Muscle of arm (tissue), 14 donors: ENCODE measurements at places on chromosomes 1 and 21. TPM values are rescaled to one million over a fixed set of nuclear protein-coding genes. Genes with fewer than 3 reads are reported as not detected.

GRCh38 chr1:37403166-37403565 lies 71.2 kb upstream of the ZC3H12A start:
- no peak for DNase-seq

CREG1 gene
- 31.5 TPM for polyA plus RNA-seq

GRCh38 chr1:176785056-176785455 lies 322.1 kb downstream of the PAPPA2 start:
- DNase-seq, result no peak

DNA sequence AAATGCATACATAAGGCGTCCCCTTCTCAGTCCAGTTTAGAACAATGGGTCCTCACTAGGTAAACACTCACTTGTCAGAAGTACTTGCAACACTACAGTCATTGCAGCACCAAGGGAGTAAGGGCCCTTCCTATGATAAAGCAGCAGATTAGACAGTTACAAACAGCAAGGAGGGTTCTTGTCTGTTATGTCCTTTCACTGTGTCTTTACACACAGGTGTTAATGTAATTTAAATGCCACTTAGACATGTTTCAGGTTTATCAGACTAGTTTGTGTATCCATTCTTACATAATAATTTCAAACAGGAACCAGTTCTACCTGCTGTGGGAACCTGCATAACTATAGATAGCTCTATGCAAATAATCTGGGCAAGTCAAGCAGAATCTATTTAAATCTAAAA lies 105.6 kb upstream of the USH2A start:
- DNase-seq, result no peak

DNA sequence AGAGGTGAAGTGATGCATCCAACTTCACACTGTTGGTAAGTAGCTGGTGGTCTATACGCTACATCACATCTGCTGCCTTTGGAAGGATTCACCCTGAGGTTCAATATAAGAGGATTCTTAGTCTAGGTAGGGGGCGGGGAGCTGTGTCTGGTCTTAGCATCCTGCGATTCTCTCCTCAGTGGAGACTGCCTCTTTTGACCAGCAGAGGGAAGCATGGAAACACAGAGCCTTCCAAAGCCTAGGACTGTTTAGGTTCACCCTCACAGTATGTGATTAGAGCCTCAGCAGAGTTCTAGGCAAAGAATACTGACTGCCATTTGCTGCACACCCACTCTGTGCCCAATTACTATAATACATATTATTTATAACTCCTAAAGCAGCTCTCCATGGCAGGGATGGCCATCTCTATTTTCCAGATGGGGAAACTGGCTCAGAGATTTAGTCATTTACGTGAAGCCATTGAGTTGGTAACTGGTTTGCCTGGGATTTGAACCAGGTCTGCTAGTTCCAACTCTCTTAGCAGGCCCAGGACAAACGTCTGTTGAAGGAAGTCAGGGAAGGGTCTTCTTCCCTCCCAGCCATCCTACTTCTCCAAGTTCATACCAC lies 28.9 kb upstream of the EFCAB14 start:
- DNase-seq, result peak; percentile 17

DNA sequence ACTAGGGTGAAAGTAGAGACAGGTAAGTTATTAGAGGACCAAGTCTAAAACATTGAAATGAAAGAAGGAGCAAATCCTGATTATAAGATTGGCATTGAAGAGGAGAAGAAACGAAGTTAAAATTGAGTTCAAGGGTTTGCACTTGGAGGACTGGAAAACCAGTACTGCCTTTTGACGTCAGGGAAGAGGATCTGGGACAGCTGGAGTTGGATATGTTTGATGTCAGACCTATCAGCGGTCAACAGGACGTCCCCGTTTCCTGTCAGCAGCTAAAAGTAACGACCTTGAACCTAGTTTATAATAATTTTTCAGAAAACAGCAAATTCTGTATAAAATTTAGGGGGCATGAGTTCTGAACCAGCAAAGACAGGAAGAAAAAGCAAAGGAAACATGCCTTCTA lies 1.2 kb upstream of the NID1 start:
- peak; percentile 31 for DNase-seq

DNA sequence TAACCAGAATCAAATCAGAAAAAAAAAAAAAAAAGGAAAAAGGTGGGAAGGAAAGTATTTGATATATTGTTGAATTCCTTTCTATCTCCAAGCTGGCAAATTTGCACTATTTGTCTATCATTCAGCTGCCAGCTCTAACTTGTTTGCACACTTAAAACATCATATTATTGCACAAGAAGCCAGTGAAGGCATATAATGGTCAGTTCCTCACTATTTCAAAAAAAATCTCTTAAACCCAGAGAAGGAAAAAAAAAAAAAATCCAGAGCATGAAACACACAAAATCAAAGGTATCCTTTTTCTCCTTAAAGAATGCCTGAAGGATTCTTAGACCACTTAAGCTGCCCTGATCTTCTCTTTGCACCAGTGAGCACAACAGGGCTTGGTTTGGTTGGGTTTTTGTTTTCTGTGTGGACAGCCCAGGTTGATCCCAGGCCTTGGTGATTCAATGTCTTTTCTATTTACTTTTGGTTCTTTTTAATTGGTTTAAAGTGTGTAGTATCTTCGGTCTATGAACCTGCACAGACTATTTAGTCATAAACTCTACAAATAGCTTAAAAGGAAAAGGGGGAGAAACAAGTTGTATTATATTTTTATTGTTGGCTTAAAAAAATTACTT lies 40.2 kb downstream of the DUSP10 start:
- no peak for DNase-seq

DNA sequence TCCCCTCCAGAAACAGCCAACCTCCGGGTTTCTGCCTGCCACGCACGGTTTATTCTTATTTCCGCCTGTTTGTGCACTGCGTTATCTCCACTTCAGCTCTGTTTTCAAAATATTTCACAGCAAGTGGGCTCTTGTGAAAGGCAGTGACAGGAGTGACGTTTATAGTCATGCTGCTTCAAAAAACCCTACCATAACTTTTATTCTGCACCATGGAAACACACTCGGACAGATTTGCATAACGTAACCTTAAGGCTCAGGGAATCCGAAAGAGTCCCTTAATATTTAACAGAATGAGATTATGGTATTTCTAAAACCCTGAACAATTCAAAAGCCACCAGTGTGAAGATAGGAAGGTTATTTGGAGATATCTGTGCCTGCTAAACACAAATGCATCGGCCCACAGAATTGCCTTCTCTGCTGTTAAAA lies 782 bp upstream of the SDE2 start:
- no peak for DNase-seq

PTPRF gene
- polyA plus RNA-seq, result 21.2 TPM

DNA sequence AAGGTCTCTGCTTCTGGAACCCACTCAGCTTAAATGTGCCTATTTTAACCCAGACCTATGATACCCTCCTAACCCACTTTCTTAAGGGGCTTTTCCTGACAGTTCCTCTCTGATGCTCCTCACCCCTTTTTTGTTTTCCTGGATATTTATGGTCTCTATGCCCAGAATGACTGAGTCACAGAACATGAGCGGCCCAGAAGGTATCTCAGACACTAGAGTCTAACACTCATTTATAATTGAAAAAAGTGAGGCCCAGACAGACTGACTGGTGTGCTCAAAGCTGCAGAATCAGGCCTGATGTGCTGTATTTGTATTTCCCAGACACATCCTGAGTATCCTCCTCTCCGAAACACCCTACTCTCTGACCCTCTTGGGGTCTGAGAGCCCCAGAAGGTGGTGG lies 44.0 kb downstream of the LRRC71 start:
- no peak for DNase-seq

DNA sequence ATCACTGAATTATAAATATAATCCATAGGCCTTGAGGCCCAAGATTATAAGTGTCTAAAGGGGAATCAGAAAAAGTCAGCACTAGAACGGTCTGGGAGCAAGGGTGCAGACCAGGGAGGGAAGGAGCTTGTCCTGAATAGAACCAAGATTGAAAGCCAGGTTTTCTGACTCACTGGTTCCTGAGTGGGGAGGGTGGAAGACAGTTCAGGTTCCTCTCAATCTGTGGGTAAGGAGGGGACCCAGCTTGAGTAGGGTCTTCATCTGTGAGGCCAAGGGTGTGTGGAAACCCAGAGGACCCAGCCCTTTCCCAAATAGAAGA lies 842 bp downstream of the LENEP start:
- no peak for DNase-seq

CD52 gene
- 40.6 TPM for polyA plus RNA-seq

MROH7 gene
- polyA plus RNA-seq, result 1.6 TPM

SPRR2F gene
- not detected for polyA plus RNA-seq

- DNase-seq, result no peak
These were observed 525.1 kb downstream of the LMO4 start for GRCh38 chr1:87853576-87854351.

CD1C gene
- polyA plus RNA-seq, result 0.79 TPM

DMBX1 gene
- polyA plus RNA-seq, result not detected

AMY2A gene
- polyA plus RNA-seq, result not detected

LCE3D gene
- polyA plus RNA-seq, result not detected

DNA sequence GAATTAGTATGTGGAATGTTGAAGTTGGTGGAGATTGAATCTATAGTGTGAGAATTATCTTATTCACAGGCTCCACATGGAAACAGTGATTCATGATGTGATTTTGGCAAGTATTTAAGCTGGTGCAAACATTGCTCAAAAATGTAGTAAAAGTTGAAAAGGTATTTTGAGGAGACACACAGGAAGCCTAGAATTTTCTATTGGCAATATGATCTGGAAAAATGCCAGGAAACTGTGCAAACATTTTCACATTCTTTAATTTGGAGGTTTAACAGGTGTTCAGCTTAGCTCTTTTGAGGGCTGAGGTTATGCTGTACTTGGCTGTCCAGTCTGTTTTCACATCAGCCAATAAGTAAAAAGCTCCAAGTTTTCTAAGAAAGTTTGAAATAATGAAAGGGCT lies 327.3 kb downstream of the RWDD3 start:
- DNase-seq, result peak; percentile 23

DNA sequence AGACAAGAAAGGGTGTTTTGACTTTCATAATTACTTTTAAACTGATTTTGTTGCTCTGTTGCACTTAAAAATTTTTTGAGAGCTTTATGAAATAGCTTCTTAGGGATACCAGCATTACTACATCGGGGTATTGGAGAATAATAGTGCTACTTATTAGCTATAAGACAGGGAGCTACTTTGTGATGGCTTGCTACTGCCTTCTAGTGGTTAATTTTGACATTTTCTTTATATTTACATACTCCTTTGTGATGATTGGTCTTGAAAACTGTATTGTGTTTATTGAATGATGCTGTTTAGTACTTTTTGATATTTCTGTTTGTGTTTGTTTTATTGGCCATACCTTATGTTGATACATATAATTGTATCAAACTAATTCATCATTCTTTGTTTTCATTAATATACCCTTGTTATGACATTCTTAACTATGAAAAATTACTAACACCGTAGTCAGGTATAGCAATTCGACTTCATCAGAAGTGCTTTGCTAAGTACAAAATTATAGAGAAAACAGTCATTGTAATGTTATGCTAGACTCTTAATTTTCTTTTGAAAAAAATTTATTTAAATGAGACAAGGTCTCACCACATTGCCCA lies 85.5 kb downstream of the CLIC4 start:
- peak; percentile 66 for DNase-seq

- DNase-seq, result peak; percentile 22
These were observed at the start of gene IL20 for GRCh38 chr1:206864939-206865671. Gene IL20, plus strand, starts transcription at chr1:206865623. Its CDS starts 230 bp downstream, at chr1:206865853.

DNA sequence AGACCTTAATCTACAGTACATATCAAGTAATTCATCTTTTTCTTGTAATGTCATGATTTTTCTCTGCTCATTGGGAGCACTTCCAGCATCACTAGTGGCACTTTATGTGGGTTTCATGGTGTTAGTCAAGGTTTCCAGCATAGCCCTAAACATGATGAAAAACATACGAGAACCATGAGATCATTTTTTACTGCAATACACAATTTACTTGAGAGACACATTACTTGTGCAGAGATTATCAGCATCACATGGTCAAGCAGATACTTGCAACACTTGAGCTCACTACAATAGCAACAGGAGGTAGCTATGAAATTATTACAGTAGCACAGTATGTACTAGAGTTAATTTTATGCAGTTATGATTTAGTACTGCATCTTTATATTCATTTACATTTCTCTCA lies 36.4 kb downstream of the ITGB3BP start:
- DNase-seq, result no peak

- DNase-seq, result no peak
These were observed 8.8 kb upstream of the CTBS start for GRCh38 chr1:84582802-84583587.

GRCh38 chr1:74579425-74579824 lies 67.0 kb upstream of the LRRC53 start:
- DNase-seq, result no peak

GRCh38 chr1:54667797-54668196 lies 26.2 kb downstream of the MROH7 start:
- DNase-seq, result no peak

DNA sequence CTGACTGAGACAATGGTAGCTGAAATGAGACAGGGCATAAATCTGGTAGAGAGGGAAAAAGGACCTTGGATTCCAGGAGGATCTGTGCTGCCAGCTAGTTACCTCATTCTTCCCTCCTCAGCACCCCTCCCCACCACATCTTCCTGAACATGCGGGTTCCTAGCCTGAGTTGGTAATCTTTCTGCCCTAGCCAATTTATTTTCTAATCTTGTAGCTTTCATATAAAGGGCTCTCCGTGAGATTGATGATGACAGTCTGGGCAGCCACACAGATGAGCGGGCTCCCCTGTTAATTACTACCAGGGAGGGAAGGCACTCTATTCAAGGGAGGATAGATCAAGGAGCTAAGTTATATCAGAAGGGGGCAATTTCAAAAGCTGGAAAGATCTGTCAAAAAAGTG lies 20.2 kb downstream of the ARHGEF11 start:
- DNase-seq, result no peak

- peak; percentile 12 for DNase-seq
These were observed 16.9 kb downstream of the MTF2 start for GRCh38 chr1:93095804-93096585.

- DNase-seq, result peak; percentile 84
These were observed 9.2 kb downstream of the FCMR start for GRCh38 chr1:206912445-206913095.

MMP23B gene
- polyA plus RNA-seq, result 21.3 TPM

DNA sequence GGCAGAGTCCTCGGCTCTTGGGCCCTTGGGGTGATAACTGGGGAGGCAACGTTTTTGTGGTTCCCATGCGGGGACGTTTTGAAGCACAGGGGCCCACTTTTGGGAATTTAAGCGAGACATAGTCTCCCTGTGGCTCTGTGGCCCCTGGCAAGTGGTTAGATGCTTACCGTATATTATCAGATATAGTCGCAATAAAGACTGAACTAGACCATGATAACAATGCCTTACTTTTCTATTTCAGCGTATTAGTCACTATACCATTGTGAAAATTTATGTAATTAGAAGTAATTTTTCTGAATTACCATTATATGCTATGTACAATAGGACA lies 538 bp upstream of the RCAN1 start:
- no peak for DNase-seq

DNA sequence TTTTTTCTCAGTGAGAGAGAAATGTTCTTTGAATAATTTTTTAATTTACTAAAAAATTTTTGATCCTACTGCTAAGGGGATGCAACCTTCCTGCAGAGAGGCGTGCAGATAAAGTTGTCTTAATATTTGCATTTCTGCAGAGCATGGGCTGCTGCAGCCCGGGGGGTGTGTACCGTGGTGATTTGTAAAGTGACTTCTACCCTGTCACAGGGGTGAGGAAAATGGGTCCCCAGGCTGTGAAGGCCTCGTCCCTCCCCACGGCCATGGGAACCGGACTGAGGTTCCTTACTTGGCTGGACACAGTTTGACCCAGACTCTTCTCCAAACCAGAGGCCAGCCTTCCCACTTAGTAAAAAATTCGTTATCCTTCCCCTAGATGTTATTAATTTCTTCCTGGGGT lies 9.5 kb upstream of the C1orf174 start:
- no peak for DNase-seq

- no peak for DNase-seq
These were observed 66.9 kb downstream of the ST6GALNAC5 start for GRCh38 chr1:76933847-76934815.

GRCh38 chr1:152836870-152837269 lies 5.8 kb upstream of the LCE6A start:
- DNase-seq, result no peak
